ENCODE measurements at places on chromosomes 12 and 14. TPM values are rescaled to one million over a fixed set of nuclear protein-coding genes. Genes with fewer than 3 reads are reported as not detected.
A peak's percentile ranks its signal among the peaks of the same experiment; 100 is the strongest.

The TMEM121 gene
- 3.7 TPM for total RNA-seq

- H3K36me3 ChIP-seq, result no peaks in the 10 kb centered on the region
- H3K4me3 ChIP-seq, result no peak overlapping the region
- H3K27ac ChIP-seq, result no peak overlapping the region
- DNase-seq, result no peak
Observed at GRCh38 chr14:28983279-28983678, 216.7 kb downstream of the FOXG1 start.

GRCh38 chr12:54036620-54037359 is 3.9 kb downstream of the HOXC5 start:
- H3K27ac ChIP-seq, result no peak overlapping the region
- H3K27me3 ChIP-seq, result peaks cover 68% of the 10 kb centered on the region
- no peak overlapping the region for H3K4me3 ChIP-seq
- no peaks in the 10 kb centered on the region for H3K36me3 ChIP-seq

The RD3L gene
- total RNA-seq, result not detected

DNA sequence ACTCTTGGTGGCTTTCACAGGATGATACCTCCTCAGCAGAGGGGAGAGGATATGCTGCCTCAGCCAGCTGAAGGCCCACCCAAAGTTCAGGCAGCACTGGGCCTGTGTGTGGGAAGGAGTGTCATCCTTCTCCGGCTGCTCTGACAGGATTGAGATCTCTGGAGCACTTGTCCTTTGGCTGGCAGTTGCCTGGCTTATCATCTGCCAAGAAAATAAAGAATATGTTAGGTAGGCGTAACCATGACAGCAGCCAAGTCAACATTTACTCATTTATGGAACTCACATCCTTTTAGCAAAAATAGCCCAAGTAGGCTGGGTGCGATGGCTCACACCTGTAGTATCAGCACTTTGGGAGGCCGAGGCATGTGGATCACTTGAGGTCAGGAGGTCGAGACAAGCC is 68.5 kb downstream of the PPFIBP1 start:
- H3K27me3 ChIP-seq, result peaks cover 4% of the 10 kb centered on the region
- peak overlapping the region; percentile 80 for H3K27ac ChIP-seq
- DNase-seq, result peak; percentile 77
- H3K36me3 ChIP-seq, result peaks cover 33% of the 10 kb centered on the region

- DNase-seq, result no peak
- H3K27ac ChIP-seq, result no peak overlapping the region
- H3K27me3 ChIP-seq, result peaks cover 1% of the 10 kb centered on the region
- H3K36me3 ChIP-seq, result no peaks in the 10 kb centered on the region
- H3K4me3 ChIP-seq, result no peak overlapping the region
- no peaks in the 10 kb centered on the region for H3K4me1 ChIP-seq
Observed at GRCh38 chr14:26599291-26599690, 1.5 kb upstream of the NOVA1 start.

DNA sequence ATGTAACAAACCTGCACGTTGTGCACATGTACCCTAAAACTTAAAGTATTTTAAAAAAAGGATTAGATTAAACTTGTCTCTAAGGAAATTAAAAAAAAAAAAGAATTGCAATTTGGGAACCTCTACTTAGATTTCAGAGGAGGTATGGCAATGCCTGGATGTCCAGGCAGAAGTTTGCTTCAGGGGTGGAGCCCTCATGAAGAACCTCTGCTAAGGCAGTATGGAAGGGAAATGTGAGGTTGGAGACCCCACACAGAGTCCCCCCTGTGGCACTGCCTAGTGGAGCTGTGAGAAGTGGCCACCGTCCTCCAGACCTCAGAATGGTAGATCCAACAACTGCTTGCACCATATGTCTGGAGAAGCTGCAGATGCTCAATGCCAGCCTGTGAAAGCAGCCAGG is 279.6 kb upstream of the CCDC196 start:
- H3K36me3 ChIP-seq, result no peaks in the 10 kb centered on the region
- H3K4me1 ChIP-seq, result no peaks in the 10 kb centered on the region
- no peaks in the 10 kb centered on the region for H3K27me3 ChIP-seq
- DNase-seq, result no peak
- no peak overlapping the region for H3K4me3 ChIP-seq

GRCh38 chr12:12558291-12558690 is 4.4 kb downstream of the DUSP16 start:
- H3K36me3 ChIP-seq, result no peaks in the 10 kb centered on the region
- no peak overlapping the region for H3K27ac ChIP-seq
- no peak overlapping the region for H3K4me3 ChIP-seq
- no peaks in the 10 kb centered on the region for H3K27me3 ChIP-seq

The LRRC9 gene
- not detected for total RNA-seq

The PRICKLE1 gene
- 3.3 TPM for total RNA-seq

The STYK1 gene
- 2.0 TPM for total RNA-seq

DNA sequence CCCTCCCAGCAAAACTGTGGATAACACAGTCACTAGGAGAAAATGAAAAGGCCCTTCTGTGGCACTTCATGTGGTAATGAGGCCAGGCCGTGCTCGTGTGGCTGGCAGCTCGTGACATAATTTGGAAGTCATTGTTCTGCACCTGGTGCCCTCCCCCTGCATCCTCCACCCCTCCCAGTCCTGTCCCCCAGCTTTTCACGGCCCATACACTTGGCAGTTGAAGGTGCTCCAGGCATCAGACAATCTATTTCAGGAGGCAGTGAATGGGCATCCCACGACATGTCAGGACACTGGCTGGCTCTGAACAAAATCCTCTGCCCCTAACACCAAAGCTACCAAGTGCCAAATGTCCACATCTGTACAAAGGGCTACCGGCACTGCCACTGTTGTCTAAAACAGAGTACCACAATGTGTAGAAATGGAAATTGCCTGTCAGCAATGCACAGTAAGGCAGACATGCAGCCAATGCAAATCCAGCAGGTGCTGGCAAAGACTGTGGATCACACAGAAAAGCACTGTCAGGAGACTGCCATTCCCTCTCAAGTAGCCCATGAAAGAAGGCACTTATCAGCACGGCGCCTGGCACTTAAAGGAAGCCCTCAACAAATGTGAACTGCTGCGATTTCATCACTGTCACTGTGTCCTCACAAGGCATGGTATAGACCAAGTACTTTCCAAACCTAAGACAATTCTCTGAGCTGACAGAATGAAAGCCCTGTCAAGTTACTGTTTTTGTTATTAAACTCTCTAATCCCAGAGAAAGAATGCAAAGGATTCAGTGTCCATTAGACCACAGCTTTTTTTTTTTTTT is 39.1 kb downstream of the CORO1C start:
- peaks cover 84% of the 10 kb centered on the region for H3K4me1 ChIP-seq
- H3K4me3 ChIP-seq, result peak overlapping the region; percentile 78
- peaks cover 10% of the 10 kb centered on the region for H3K27me3 ChIP-seq
- no peak for DNase-seq

The ADGRD1 gene
- total RNA-seq, result not detected

DNA sequence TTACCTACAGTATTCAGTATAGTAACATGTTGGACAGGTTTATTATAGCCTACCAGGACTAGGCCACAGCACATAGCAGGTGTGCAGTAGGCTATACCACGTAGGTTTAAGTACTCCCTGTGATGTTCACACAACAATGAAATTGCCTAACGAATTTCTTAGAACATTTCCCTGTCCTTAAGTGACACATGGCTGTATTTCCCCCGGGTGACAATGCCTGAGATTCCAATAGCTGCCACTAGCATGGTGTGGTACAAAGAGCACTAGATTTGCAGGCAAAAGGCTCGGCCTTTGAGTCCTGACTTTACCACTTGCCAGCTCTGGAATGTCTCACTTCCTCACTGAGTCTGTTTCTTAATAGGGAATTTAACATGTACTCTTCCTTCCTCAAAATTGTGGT is 19.7 kb downstream of the PTPN21 start:
- peaks cover 18% of the 10 kb centered on the region for H3K36me3 ChIP-seq
- peak overlapping the region; percentile 8 for H3K27ac ChIP-seq
- no peaks in the 10 kb centered on the region for H3K27me3 ChIP-seq

DNA sequence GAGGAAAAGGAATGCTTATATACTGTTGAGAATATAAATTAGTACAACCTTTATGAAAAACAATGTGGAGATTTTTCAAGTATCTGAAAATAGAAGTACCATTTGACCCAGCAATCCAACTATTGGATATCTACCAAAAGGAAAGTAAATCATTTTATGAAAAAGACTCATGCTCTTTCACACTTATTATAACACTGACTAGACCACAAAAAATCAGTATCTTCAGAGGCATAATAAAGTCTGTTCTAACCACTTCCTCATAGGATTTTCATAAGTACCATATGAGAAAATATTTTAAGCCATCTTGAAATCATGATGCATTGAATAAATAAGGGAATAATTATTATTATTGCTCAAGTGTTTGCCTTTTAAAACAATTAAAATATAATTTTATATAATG is 90.8 kb downstream of the SLCO1B1 start:
- no peak for DNase-seq
- H3K27me3 ChIP-seq, result no peaks in the 10 kb centered on the region
- H3K27ac ChIP-seq, result no peak overlapping the region
- no peaks in the 10 kb centered on the region for H3K36me3 ChIP-seq
- H3K4me3 ChIP-seq, result no peak overlapping the region

DNA sequence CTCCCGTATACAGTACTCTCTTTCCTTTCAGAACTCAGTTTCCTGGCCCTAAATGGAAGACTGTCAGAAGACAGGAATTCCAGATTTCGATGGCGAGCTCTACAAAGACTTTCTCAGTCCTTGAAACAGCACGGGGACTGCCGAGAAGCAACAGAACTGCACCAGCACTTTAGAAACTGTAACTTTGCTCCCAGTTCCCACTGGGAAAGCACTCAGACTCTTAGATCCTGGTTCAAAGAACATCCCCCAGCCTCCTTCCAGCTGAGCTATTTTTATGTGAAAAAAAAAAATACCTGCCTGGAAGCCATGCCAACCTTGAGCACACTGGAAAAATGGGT is 1.8 kb downstream of the PXN start:
- peak overlapping the region; percentile 83 for H3K27ac ChIP-seq
- peak overlapping the region; percentile 96 for H3K4me3 ChIP-seq
- H3K36me3 ChIP-seq, result peaks cover 32% of the 10 kb centered on the region
- no peak for DNase-seq
- 0 out of 2 replicates have a peak, but pooled peaks cover 1% of the 10 kb centered on the region for H3K27me3 ChIP-seq

DNA sequence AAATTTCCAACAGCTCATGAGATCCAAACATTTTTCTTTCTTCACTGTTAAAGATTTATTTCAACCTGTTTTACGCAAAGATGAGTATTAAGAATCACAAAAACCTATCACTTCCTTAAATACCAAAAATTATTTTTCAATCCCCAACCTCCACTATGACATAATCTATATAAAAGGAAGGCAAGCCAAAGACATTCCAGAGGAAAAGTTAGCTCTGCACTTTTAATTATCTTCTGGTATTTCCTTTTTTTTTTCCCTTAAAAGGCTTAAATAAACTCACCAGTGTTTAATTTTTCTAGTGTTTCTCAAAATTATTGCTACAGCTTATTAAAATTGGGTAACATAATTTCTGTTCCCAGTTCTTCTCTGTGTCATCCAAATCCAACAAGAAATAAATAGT is 75.9 kb downstream of the BMP4 start:
- H3K27ac ChIP-seq, result peak overlapping the region; percentile 63
- H3K4me1 ChIP-seq, result peaks cover 22% of the 10 kb centered on the region
- DNase-seq, result no peak

DNA sequence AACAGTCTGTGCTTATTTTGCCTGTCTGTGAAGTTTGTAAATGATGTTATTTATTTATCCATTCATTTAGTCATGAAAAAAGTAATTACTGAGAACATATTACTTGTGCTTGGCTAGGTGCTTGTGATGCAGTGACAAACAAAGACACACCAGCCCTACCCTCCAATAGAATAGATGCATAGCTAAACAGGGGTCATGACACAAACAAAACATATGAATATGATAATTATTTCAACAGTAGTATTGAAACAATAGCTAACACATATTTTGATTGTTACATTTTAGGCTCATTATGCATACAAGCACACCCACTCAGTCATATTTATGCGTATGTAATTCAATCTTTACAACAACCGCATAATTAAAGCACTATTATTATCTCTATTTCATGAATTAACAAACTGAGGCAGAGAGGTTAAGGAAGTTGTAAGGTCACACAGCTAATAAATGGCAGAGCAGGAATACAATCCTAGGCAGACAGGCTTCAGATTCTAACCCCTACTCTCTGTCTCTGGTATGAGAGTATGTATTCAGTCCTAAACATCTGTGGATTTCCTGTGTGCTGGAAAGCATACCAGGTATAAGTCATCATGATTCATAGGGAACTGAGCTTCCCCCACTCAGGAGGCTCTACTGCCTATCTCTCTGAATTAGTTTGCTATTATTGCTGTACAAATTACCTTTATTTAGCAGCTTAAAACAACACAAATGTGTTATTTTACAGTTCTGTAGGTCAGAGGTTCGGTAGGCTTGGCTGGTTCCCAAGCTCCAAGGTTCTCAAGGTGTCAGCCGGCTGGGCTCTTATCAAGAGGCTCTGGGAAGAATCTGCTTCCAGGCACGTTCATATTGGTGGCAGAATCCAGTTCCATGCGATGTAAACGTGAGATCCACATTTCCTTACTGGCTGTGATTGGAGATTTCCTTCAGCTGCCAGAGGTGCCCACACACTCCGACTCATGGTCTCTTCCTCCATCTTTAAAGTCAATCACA is 509.4 kb downstream of the GALC start:
- no peak overlapping the region for H3K4me3 ChIP-seq
- no peak overlapping the region for H3K27ac ChIP-seq
- DNase-seq, result no peak
- H3K27me3 ChIP-seq, result no peaks in the 10 kb centered on the region

The RAB3IP gene
- 2.3 TPM for total RNA-seq

DNA sequence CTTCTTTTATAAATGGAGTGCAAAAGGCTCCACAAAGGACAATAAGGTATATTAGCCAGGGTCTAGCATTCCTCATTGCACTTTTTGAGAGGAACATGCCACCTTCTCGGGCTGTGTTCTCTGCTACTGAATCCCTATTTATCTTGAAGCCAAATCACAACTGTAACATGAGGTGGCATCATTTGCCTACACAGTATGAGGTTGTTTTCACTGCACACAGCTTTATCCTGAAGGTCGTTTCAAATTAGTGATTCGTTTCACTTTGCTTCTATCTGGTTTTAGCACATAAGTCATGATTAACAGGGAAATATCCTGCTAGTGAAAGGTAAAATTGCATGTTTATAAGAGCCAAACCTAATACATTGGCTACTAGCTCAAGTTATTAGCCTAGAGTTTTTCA is 153.8 kb downstream of the SLC35F4 start:
- H3K4me3 ChIP-seq, result no peak overlapping the region
- no peaks in the 10 kb centered on the region for H3K4me1 ChIP-seq
- H3K36me3 ChIP-seq, result peaks cover 4% of the 10 kb centered on the region
- no peak for DNase-seq
- H3K27ac ChIP-seq, result no peak overlapping the region
- H3K27me3 ChIP-seq, result no peaks in the 10 kb centered on the region

GRCh38 chr12:4220536-4221257 is 52.9 kb upstream of the CCND2 start:
- no peaks in the 10 kb centered on the region for H3K36me3 ChIP-seq
- no peaks in the 10 kb centered on the region for H3K4me1 ChIP-seq
- DNase-seq, result no peak
- peaks cover 2% of the 10 kb centered on the region for H3K27me3 ChIP-seq
